Nucleus accumbens (tissue), 56 donors: ENCODE measurements at places on chromosomes 13 and 19.

- DNase-seq = no peak
Measured at GRCh38 chr19:4082172-4082571, 15.5 kb upstream of the ZBTB7A start.

DNA sequence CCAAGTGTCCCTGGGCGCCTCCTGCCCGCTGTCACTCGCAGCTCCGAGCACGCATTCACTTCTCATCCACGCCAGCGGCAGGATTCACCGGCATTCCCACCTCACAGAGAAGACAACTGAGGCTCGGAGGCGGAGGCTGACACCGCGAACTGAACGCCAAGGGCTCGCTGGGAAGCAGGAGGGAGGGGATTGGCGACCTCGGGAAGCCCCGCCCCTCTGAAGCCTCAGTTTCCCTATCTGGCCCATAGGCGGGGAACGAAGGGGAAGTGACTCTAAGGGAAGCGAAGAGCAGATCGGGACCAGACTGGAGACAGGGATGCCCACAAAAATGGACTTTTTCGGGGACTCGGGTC, 256 bp downstream of the MICOS13 start:
- no peak for DNase-seq

DNA sequence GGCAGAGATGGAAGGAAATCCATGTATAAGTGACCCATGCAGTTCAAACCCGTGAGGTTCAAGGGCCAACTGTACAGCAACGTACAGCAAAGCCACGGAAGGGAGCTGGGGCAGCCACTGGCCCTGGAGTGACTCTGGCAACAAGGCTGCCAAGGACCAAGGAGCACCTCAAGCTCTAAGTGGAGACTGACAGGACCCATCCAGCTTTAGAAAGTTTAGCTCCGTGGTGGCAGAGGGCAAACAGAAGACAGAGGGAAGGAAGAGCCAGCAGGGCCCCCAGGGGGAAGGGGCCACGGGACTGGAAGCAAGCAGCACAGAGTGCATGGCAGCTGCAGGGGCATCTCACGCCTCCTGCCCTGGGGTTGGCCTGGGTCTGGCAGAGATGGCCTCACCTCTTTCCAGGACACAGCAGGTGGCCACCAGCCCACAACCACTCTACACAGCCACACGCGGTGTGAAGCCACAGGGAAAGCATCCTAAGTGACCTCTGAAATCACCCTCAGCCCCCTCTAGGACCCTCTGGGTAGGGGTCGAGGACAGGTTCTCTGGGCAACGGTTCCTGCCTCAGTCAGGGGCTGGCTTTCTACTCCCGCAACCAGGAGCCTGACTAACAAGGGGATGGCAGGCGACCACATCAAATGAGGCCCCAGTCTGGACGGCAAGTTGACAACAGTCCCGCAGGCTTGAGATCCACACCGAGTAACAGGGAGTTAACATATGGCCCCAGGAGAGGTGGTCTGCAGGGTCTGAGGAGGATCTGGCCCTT, 3.8 kb downstream of the MIER2 start:
- no peak for DNase-seq

DNA sequence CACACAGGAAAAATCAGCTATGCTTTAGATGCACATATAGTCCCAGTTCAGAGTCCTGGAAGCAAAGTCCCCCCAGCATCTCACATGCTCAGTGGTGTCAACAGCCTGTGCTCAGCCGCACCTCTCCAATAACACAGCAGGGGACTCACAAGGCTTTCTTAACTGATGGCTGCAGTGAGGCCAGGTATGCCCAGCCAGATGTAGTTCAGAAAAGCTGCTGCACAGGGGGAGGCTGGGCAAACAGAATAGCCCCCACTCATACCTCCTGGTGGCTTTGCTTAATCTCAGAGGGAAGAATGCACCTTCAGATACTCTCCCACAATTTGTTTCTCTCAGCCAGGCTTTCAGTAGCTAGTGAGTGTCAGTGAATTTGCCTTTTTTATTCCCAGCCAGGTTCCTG, 33.4 kb downstream of the FAM124A start:
- no peak for DNase-seq

GRCh38 chr13:37753776-37754175, 115.8 kb downstream of the TRPC4 start:
- DNase-seq = no peak

DNA sequence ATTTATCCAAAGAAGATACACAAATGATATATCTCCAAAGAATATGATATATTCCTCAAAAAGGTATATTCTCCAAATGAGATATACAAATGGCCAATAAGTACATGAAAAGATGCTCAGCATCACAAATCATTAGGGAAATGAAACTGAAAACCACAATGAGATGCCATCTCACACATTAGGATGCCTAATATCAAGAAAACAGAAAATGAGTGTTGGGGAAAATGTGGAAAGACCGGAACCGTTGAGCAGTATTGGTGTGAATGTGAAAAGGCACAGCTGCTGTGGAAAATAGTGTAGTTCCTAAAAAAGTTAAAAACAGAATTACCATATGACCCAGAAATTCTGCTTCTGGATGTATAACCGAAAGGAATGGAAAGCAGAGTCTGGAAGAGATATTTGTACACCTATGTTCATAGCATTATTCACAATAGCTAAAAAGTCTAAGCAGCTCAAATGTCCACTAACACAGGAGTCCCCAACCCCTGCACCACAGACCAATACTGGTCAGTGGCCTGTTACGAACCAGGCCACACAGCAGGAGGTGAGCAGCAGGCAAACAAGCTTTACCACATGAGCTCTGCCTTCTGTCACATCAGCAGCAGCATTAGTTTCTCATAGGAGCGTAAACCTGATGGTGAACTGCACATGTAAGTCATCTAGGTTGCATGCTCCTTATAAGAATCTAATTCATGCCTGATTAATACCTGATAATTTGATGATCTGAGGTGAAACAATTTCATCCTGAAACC, 291.9 kb downstream of the PCDH20 start:
- no peak for DNase-seq

- DNase-seq = no peak
Measured at GRCh38 chr13:43370842-43371241, 347.5 kb downstream of the DNAJC15 start.
